ENCODE measurements at places on chromosomes 13 and 19. TPM values are rescaled to one million over a fixed set of nuclear protein-coding genes. Genes with fewer than 3 reads are reported as not detected.

GRCh38 chr19:4504297-4504701 lies 14.0 kb downstream of the PLIN4 start:
- DNase-seq, result no peak
- peaks cover 2% of the 10 kb centered on the region for H3K36me3 ChIP-seq
- peaks cover 20% of the 10 kb centered on the region for H3K4me1 ChIP-seq
- H3K27me3 ChIP-seq, result no peaks in the 10 kb centered on the region

DNA sequence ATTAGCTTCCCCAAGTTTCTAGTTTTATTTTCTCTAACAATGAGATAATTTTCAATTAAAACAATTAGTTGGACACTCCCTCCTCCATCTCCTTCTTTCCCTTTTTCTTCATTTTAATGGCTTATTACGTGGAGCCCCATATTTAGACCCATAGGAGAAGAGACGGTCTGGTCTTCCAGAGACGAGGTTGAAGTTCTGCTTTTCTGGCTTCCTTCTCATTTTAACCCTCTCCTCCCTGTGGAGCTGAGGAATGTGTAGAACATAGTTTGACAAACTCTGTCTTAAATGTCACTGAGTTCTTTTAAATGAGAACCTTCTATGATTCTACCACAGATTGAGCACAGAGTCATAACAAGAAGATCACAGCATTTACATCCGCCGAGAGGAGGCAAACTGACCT lies 86.8 kb downstream of the EDNRB start:
- no peak overlapping the region for H3K27ac ChIP-seq
- no peaks in the 10 kb centered on the region for H3K4me1 ChIP-seq

GRCh38 chr13:26456650-26457049 lies 100.8 kb upstream of the WASF3 start:
- H3K36me3 ChIP-seq, result no peaks in the 10 kb centered on the region
- H3K27ac ChIP-seq, result no peak overlapping the region
- H3K27me3 ChIP-seq, result peaks cover 3% of the 10 kb centered on the region
- no peak for DNase-seq
- no peak overlapping the region for H3K4me3 ChIP-seq

Gene CYP4F11
- not detected for total RNA-seq

- H3K27ac ChIP-seq, result no peak overlapping the region
- H3K4me3 ChIP-seq, result no peak overlapping the region
- no peaks in the 10 kb centered on the region for H3K36me3 ChIP-seq
- no peak for DNase-seq
- H3K27me3 ChIP-seq, result no peaks in the 10 kb centered on the region
These were observed 1198.7 kb upstream of the ATXN8OS start for GRCh38 chr13:68908879-68909278.

Gene TRAPPC2B
- total RNA-seq, result 9.2 TPM

Gene CEACAM4
- total RNA-seq, result not detected

DNA sequence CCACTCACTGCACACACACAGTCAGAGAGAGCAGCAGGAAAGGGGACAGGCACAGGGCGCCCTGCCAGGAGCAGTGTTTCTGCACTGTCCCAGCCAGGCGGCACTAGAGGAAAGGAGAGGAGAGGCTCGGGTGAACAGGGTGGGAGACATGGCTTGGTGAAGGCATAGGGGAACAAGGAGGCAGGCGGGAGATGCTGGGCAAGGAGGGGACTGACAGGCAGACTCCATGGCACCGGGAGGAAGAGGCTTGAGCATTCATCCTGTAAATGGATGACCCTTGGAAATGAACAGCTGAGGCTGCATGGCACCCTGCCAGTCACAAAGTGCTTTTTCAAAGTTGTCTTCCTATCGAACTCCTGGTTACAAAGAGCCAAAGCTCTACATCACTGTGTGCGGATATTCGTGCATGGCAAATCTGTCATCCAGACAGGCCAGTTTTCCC lies 22.4 kb downstream of the MED26 start:
- no peaks in the 10 kb centered on the region for H3K36me3 ChIP-seq
- peaks cover 6% of the 10 kb centered on the region for H3K4me1 ChIP-seq
- H3K27me3 ChIP-seq, result no peaks in the 10 kb centered on the region
- H3K27ac ChIP-seq, result no peak overlapping the region
- H3K4me3 ChIP-seq, result no peak overlapping the region
- DNase-seq, result no peak

- no peaks in the 10 kb centered on the region for H3K27me3 ChIP-seq
- peaks cover 21% of the 10 kb centered on the region for H3K4me1 ChIP-seq
- DNase-seq, result no peak
These were observed 670 bp downstream of the MAP2K7 start for GRCh38 chr19:7904074-7905020.

All from astrocyte (in vitro differentiated cells and primary cell).